NCI-H1092 (cell line): ENCODE measurements at places on chromosomes 1 and 21.

- DNase-seq: no peak
Observed at GRCh38 chr1:220544901-220545303, 17.0 kb downstream of the MARK1 start.

DNA sequence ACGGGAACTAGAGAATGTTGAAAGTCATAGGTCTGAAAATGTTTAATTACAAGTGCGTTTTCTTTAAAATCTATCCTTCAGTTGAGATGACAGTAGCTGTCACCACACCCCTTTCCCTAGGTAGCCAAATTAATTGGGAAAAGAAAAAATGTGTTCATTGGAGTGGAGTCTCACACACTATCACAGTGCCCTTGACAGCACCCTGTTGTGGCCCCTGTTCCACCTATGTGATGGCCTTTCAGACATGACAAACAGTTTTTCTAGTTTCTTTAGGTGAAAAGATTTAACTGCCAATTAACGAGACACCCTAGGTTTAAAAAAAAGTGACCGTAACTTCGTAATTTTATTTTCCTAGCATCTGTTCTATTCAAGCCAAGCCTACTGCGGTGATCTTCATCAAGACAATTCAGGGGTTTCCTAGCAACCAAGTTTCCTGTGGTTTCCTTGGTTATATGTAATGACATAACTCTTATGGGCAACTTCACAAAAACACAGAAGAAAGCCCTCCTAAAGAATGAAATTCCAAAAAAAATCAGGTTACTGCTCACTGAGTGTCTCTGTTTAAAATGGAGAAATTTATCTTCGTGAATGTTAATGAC, 298.3 kb downstream of the PDE4B start:
- DNase-seq: no peak

DNA sequence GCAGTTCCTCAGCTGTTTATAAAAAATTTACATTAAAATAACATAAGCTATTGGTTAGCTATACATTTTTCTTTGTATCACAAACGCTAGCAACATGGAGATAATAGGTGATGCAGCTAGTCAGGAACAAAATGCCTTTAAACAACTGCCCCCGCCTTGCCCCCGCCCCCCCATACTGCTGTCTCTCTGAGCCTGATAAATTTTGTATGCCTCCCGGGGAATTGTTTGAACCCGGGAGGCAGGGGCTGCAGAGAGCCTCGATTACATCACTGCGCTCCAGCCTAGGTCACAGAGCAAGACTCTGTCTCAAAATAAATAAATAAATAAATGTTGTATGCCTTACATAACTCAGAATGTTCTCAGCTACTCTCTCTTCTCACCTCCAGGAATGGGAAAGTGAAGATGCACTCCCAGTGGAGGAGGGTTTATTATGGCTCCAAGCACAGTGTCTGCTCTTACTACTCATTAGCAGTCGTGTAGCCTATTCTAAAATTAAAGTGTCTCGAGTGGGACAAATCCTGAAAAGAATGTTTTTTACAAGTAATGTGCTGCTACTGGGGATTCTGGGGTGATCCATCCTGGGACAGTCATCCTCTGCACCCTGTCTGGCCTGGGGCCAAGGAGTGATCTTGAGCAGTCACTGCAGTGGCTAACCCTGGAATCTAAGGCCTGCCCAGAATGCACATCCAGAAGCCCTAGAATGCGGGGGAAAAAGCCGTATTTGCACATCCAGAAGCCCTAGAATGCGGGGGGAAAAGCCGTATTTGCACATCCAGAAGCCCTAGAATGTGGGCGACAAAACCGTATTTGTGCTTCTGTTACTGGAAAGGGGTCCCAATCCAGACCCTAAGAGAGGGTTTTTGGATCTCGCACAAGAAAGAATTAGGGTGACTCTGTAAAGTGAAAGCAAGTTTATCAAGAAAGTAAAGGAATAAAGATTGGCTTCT, 39.4 kb upstream of the ZNF496 start:
- DNase-seq: no peak

GRCh38 chr1:2236695-2237677, 8.9 kb downstream of the SKI start:
- no peak for DNase-seq

GRCh38 chr1:186304982-186305949, 69.8 kb downstream of the TPR start:
- DNase-seq: no peak

- no peak for DNase-seq
Observed at GRCh38 chr1:50720457-50721053, 239.5 kb downstream of the FAF1 start.

GRCh38 chr1:221381910-221382623, 359.8 kb downstream of the DUSP10 start:
- DNase-seq: no peak

DNA sequence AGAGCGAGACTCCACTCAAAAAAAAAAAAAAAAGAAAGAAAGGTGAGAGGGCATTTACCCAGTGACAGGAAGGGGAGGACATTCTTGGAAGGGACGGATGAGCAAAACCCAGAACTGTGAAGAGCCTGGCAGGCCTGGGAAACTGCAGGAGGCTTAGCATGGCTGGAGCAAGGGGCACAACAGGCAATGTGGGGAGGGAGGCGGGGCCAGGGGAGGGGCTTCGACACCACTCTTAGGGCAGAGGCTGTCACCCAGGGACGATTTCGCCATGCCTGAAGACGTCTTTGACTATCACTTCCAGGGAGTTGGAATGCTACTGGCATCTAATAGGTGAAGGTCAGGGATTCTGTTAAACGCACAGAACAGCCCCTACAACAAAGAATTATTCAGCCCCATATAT, 184.0 kb downstream of the HUNK start:
- DNase-seq: no peak

DNA sequence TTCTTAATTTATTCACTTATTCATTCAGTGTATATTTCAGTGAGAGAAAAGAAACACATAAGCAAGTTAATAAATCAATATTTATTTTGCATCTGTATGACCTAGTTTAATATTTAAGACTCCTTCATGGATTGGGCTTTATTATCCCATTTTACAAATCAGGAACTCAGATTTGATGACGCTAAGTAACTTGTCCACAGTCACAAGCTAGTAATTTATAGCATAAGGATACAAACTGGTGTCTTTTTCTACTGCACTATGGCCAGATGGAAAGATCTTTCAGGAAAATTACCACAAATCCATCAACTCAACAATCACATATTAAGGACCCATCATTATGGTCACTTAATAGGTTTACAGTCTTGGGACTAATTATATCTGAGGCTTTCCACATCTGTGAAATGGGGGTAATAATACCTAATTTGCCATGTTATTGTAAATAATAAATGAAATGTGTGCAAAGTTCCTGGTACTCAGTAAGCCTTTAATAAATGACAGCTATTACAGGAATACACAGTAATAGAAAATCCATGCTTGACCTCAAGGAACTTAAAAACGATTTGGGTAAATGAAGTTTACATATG, 13.3 kb downstream of the CDKN2C start:
- DNase-seq: peak; percentile 31

DNA sequence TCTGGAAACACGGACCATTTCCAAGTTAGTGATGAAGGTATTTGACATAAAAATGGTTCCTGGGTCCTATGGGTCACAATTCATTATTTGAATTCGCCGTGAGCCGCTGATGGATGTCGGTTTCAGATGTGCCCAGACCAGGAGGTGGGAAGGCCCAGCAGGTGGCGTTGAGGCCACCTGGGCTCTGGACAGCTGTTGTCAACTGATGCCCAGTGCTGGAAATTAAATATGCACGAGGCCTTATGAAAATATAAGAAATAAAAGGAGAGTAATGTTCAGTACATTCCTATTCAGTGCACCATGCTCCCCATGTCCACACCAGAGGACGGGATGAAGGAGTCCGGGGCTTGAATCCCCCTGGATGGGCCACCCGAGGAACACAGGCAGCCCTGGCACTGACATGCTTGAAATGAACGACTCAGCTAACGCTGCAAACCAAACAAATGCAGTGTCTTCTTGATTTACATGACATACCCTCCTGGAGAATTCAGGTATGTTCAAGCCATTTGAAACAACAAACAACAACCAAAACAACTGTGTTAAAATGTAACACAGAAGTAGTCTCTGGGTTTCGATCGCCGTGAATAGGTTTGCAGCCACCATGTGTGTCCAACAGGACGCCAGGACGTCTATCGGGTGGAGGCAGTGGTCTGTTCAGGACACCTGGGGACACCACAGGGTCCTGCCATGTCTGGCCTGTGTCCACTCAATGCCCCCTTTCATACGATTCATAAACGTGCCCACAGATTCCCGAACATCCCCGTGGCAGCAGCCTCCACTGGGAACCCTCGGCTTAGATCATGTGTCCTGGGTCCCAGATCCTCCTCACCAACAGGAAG, 6.1 kb downstream of the TFF3 start:
- DNase-seq: no peak

- DNase-seq: no peak
Observed at GRCh38 chr1:160416369-160416768, 16.0 kb downstream of the VANGL2 start.

DNA sequence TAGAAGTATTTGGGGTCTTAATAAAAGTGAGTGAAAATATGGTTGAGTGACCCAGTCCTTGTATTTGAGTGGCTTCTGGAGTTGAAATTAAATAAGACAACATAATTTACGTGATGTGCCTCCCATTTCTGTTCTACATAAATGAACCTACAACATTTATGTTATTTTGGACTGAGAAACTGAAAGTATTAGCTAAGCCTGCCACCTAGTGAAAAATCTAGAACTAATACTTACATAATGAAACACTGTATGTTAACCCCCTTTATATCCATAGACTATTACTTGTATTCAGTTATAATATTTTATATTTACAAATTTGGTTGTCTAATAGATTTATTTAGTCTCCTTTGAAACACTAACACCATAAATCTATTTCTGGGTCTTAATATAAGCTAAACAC, 298.9 kb downstream of the KCNT2 start:
- DNase-seq: no peak

GRCh38 chr1:193537266-193538002, 351.0 kb upstream of the B3GALT2 start:
- no peak for DNase-seq

- no peak for DNase-seq
Observed at GRCh38 chr1:3908886-3909517, 8.9 kb upstream of the C1orf174 start.

DNA sequence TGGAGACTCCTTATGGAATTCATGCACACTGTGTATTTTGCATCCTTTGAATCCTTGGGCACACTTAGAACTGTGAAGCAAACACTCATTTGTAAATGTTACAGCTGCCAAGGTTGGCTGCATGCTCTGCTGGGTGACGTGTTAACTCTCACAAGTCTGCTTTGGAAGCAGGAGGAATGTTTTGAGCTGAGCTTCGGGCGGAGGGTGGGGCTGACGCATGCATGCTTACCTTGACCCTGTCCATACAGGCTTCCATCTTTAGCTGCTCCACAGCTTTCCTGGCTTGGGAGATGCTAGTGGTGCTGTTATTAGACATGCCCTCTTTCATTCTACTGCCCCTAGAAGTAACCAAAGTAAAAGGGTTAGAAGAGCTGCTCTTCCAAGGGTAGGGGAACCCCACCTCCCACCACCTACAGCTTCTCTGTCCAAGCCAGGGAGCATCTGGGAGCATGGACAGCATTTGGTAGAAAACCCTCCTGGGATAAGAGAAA, 66.0 kb downstream of the GNG4 start:
- no peak for DNase-seq

DNA sequence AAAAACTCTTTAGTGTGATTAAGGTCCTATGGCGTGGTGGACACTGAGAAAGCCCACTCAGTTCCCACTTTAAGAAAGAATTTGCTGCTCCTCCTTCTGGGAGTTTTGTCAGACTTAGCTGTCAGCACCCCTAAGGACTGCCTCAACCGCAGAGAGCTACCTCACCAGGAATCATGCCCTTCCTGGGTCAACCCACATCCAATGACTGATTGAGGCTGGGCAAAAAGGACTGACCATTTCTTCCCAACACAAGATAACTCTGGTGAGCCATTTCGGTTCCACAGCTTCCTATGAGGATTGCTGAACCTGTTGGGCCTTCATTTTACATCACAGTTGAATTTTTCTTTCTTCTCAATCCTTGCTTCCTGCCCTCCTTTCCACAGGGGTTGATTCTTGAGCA, 197.9 kb downstream of the NCAM2 start:
- no peak for DNase-seq

DNA sequence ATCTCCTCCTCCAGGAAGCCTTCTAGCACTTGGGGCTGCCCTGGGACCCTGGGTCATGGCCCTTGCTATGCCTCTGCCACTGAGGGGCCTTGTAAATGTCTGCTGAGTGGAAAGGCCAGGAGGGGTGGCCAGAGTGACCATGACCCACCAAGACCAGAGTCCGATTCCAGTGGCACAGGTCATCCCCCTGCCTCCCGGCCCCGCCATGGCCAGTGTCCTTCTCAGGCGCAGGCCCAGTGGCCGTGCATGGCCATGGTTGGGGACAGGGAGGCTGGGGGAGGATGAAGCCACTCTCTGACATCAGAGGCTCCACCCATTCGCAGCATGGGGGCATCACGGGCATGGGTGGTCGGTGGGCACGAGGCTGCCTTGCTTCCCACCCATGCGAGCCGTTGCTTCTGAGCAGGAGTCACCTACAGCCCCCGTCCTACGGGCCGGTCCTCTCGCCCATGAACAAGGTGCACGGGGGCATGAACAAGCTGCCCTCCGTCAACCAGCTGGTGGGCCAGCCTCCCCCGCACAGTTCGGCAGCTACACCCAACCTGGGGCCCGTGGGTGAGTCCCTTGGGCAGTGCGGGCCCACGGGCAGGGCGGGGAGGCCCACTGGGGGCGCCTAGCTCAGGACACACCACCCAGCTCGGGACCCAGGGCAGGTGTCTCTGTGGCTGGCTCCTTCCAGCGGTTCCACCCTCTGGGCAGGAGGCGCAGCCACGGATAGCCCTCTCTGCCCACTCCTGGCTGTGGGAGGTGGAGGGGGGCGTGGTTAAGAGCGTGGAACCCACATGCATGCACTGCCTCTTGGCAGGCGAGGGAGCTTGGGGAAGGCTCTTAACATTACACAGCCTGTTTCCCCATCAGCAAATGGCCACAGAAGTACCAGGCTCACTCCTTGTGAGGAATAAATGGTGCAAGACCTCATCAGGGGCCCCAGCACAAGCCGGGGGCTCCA, 22.4 kb upstream of the CCDC27 start:
- no peak for DNase-seq

DNA sequence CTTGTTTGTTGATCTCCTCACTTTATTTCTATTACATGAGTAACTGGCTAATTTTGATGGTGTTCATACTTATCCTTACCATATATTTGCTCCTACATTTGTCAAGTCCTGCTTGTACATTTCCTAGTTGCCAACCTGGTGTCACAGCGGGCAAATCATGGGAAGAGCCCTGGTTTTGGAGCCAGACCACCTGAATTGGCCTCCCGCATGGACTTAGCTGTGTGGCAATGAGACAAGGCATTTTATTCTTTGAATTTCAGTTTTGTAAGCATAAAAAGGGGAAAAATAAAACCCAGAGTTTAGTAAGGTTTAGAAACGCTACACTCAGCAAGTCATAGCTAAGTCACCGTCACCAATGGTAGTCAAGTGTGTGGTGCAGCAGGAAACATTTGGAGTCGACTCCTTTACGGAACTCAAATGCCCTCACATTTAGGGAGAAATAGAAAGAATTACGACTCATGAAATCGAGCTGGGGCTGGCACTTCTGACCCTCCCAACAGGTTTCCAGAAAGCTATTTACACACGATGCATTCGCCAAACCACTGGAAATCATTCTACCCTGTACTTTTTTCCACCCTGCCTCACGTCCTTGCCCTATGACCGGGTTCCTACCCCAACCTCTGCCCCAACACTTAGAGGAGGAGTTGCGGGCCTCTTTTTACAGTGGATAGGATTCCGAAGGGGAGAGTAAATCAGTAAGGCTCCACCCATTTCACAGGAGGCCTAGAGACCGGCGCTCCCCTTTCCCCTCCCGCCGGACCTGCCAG, 492 bp upstream of the PGM1 start:
- DNase-seq: no peak
